RWPE2 (cell line): ENCODE measurements at places on chromosomes 2 and 18.
A peak's percentile ranks its signal among the peaks of the same experiment; 100 is the strongest.

GRCh38 chr18:2191180-2191790 is 380.0 kb downstream of the METTL4 start:
- DNase-seq: no peak

GRCh38 chr2:86036669-86037138 is 69.0 kb downstream of the POLR1A start:
- no peak for DNase-seq

DNA sequence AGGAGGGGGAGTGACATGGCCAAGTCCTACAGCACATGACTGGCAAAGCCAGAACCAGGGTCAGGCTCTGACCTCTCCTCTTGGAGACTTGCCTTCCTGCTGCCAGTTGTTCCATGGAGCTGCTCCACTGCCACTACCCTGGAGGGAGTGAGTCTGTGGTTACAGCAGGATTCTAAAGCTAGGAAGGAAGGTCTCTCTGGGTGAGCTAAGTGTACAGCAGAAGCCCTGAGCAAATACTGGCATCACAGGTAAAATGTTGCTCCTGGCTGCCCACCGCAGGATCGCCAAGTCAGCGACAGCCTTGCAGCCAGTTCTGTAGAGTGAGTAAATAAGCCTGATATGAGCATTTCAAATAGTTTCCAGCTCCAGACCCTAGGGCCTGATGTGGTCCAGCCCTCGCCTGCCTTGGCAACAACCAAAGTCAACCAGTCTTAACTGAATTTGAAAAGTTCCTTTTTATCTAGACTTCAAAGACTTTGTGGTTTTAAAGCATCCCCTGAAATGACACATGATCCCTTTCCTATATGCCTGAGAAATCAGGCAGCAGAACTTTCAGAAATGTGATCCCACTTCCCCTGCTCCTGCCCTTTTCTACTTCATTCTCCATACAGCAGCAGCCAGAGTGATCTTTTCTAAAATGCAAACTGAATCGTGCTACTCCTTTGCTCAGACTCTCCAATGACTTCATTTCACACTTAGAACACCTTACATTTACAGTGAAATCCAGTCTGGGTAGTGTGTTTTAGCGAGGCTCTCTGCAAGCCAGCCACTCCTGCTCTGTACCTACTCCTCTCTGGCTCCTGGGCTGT is 114.3 kb downstream of the MGAT5 start:
- no peak for DNase-seq

DNA sequence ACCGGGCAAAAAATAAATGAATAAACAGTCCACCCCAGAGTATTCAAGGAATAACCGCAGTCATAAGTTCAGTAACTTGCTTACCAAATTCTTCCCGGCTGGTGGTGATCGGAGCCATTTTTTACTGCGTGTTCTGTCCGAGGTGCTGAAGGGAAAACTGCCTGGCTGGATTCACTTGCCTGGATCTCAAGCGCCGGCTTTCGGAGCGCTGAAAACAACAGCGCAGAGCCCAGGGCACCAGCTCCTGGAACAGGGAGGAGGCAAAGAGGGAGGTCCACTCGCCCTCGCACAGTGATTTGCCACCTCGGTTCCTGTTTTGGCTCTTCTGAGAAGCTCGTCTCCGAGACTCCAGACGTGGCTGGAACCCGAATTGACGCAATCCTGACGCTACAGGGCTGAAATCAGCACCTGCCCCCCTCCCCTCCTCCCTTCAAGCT is at the start of gene SYT4:
Gene SYT4 (minus strand): TSS at position 327 of the 437 bp plus-strand sequence. CDS start 209 bp downstream, at position 118.
- DNase-seq: peak; percentile 29

- DNase-seq: no peak
Measured at GRCh38 chr2:128494307-128494639, 175.6 kb upstream of the HS6ST1 start.

- no peak for DNase-seq
Measured at GRCh38 chr2:177030451-177031105, 182.0 kb upstream of the HNRNPA3 start.

DNA sequence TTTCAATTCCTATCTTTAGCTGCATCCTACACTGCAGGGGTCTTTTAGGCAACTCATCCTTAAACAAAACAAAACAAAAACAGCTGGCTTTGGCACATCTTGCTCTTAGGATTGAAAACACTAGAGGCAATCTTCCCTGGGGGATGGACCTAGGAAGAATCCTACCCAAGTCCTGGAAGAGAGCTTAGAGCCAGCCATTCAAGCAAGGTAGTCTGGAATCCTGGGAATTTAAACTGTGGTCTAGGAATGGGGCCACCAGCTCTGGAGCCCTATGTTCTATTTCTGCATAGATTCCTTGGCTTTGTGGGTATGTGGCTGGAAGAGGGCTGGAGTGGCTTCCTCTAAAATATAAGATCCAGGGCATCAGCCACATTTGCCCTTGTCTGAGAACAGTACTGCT is 27.7 kb downstream of the MYL1 start:
- DNase-seq: no peak

DNA sequence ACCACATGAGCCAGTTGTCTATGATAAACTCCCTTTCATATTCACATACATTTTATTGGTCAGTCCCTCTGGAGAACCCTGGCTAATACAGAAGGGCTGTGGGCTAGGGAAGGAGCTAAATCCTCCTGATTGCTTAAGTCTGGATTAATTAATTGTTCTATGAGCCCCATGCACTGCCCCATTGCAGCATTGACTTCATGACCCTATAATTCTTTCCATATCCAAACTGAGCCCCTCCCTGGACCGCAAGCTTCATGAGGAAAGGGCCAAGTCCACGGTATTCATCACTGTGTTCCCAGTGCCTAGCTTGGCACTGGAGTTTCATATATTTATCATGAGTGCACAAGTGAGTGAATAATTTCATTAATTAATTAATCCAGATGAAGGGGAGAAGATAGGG is 124.0 kb downstream of the MBD2 start:
- DNase-seq: no peak

GRCh38 chr2:238103465-238104225 is 3.5 kb downstream of the ESPNL start:
- DNase-seq: peak; percentile 59

- no peak for DNase-seq
Measured at GRCh38 chr2:234976479-234977227, 24.8 kb downstream of the SH3BP4 start.

DNA sequence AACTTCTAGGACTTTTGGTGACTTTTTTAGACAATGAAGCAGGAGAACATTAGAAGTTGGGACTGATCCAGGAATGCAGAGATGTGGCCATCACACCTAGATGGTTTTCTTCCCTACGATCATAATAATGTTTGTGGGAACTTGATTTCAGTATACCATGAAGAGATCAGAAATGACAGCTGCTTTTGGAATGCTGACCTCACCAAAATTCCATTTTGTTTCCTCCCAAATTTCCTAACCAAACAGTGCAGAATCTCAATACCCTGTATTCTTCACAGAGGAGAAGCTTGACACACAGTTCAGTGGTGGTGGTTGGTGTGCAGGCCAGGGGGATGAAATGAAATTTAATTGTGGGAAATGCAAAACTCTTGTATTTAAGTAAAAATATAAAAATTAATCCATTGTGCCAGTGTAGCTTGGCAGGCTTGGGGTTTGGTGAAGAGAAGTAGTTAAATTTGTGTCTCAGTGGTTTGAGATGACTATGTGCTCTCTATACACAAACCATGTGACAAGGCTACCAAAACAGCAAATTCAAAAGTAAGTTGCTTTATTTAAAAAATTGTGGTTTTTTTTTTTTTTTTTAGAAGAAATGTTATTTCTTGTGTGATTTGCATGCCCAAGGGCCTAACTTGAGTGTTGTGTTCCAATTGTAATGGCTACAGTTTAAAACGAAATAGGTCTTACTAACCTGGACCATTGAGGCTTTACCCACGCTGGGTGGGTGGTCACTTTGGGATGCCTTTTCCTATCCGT is 252.4 kb downstream of the LPIN1 start:
- DNase-seq: no peak

- DNase-seq: no peak
Measured at GRCh38 chr18:61703508-61703907, 189.3 kb downstream of the RNF152 start.

DNA sequence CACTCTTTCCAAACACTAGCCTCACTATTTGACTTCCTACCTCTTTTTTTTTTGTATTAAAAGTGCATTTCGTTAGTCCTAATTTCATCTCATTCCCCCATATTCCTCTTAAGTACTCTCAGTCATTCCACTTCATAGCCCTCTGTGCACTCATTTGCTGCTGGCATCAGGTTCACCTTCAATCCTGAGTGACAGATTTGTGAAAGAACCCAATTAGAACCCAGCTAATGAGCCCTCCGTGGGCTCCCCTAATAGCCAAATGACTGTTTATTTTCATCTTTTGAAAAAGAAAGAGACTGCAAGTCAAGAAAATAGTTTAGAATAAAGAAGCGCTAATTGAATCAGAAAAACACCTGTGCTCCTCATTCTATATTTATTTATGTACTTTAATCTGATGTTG is 512.1 kb upstream of the LRATD1 start:
- no peak for DNase-seq

GRCh38 chr18:31950583-31950982 is 7.7 kb upstream of the TRAPPC8 start:
- no peak for DNase-seq

- DNase-seq: no peak
Measured at GRCh38 chr2:242098445-242099128, 229.1 kb downstream of the RTP5 start.

DNA sequence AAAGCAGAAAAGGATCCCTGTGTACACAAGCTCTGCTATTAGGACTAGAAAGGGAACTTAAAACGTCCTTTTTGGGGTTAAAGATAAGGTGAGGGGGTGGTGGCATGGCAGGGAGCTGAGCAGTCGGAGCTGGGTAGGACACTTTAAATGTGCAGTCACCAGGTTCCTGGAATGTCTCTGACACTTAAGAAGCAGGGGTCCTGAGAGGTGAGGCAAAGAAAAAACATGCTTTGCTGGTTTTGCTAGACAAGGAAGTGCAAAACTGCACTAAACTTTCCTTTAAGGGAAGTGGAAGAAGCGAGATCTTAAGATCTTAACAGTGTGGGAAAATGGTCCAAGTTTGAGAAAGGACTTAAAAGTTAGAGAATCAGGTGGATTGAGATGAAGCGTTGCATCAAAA is 99.5 kb upstream of the MAP3K20 start:
- no peak for DNase-seq

DNA sequence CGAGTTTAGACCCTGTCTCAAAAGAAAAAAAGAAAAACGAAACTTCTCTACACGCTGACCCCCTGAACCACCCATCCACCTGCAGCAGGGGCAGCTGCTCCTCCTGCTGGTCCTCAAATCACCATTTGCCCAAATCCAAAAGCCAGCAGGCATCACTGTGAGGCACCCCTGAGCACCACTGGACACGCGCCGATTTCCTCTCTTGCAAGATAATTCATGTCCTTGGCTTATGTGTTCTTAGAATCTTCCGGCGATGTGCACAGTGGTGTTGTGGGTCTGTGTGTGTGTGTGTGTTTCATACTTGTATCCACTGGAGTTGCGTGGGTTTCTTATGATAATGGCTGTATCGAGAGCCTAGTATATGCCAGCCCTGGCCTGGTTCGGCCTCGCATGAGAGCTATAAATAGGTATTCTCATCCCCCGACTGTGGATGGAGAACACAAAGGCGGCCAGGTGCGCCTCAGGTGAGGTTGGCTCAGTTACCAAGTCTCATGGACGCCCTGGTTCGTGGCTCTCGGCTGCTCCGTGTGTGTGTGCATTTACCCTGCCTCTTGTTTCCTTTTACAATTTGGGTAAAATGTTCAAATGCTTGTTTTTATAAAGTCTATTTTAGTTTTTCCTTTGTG is 235.5 kb downstream of the HDAC4 start:
- DNase-seq: peak; percentile 38

GRCh38 chr2:48414980-48415835 is 114.7 kb upstream of the STON1 start:
- DNase-seq: no peak

GRCh38 chr18:77557046-77557587 is 307.5 kb downstream of the GALR1 start:
- DNase-seq: no peak

DNA sequence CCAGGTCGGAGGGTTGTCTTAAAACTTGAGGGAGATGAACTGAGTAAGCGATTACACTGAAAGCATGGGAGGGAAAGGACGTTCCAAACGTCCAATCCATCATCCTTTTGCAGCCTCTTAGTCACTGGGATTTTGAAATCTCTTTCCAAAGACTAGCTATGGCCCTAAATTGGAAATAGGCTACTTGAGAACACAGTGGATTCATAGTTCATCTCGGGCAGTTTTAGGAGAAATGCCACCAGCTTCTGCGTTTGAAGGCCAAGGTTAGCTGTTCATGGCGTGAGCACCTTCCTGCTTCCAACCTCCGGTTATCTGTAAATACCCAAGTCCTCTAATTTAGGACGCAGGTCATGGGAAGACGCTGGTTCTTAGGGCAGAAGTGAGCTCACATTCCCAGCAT is 821 bp upstream of the EML6 start:
- DNase-seq: no peak

- DNase-seq: no peak
Measured at GRCh38 chr2:126825316-126825715, 73.4 kb upstream of the TEX51 start.

DNA sequence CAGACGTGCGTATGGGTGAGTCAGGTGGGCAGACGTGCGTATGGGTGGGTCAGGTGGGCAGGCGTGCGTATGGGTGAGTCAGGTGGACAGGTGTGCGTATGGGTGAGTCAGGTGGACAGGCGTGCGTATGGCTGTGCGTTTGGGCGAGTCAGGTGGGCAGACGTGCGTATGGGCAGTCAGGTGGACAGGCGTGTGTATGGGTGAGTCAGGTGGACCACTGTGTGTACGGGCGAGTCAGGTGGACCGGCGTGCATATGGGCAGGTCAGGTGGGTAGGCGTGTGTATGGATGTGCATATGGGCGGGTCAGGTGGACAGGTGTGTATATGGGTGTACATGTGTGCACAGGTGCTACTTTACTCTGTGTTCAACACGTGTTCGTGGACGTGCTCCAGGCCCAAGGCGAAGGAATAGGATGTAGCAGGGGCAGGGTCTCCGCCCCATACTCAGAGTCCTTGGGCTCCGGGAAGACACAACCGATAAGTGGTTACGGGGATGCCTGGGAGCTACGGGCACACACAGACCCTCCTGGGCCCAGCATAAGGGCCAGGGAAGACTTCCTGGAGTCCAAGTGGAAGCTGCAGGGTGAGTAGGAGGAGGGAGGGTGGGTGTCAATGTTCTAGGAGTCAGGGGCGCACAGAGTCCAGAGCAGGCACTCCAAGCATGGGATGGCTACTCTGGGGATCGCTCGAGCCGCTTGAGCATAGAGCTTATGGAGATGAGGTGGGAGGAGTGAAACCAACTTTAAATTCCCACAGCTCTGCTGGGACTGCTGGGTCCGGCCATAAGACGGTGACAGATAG is 27.1 kb upstream of the KLF11 start:
- no peak for DNase-seq

- no peak for DNase-seq
Measured at GRCh38 chr2:192030289-192030688, 164.4 kb downstream of the TMEFF2 start.

DNA sequence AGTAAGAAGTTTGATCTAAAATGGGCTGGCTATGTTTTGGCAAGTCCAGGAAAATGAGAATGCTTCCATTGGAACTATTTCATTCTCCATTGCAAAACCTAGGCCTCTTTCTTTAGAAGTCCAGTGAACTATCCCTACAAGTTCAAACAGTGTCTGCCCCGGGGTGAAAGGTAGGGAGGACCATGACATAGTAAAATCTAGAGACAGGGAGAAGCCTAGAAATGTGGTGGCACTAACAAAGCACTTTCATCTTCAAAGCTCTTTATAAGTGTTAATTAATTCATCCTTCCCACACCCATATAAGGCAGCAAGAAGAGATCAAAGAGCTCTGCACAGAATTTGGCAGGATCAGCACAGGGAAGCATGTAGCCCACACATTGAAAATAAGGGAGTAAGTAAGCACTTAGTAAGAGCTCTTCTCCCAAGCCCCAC is 214.5 kb downstream of the IRS1 start:
- no peak for DNase-seq
